ENCODE measurements at places on chromosomes 2 and 18.

- no peak for DNase-seq
Measured at GRCh38 chr2:6788614-6789013, 77.1 kb downstream of the CMPK2 start.

DNA sequence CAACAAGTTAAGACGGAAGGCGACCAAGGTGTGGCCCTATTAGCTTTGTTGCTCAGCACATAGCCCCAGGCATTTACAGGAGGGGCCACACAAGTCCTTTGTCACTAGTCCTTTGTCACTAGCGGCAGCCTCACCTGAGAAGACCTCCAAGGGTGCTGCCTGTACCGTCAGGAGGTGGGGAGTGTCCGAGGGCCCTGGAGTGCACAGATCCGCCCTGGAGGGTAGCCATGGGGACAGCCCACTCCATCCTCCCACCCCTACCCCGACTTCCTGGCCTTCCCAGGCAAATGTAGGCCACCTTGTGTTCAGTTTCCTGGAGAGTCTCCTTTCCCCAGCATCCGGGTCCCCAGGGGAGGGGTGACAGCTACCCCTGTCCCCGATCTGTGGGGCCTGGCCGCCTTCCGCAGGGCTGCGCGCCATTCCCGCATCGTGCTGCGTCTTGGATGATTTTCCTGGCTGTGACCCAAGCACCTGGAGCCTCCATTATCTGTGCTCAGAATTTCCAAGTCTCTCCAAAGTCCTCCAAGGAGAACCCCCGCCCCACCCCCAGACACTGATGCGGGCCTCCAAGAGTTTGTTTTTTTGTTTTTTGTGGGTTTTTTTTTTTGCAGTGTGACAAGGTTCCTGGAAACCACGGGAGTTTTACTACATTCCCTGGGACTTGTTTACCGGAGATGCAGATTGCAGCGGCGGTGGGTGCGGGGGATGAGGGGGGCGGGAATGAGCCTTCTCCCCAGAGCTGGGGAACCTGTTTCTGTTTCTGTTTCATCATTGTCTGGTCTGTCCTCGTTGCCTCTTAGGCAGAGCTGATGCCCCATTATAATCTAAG is 28.6 kb downstream of the TEX44 start:
- no peak for DNase-seq

- no peak for DNase-seq
Measured at GRCh38 chr2:43852196-43852730, 13.5 kb downstream of the ABCG8 start.

- DNase-seq = peak; percentile 65
Measured at GRCh38 chr18:3457261-3457724, 7.3 kb downstream of the TGIF1 start.

DNA sequence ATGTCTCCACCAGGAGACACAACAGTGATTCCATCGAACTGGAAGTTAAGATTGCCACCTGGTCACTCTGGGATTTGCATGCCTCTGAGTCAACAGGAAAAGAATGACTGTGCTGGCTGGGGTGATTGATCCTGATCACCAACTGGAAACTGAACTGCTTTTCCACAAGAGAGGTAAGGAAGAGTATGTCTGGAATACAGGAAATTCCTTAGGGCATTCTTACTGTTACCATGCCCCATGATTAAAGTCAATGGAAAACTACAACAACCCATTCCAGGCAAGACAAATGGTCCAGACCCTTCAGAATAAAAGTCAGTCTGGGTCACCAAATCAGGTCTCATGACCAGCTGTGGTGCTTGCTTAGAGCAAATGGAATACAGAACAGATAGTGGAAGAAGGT is 12.0 kb upstream of the DDX1 start:
- no peak for DNase-seq

DNA sequence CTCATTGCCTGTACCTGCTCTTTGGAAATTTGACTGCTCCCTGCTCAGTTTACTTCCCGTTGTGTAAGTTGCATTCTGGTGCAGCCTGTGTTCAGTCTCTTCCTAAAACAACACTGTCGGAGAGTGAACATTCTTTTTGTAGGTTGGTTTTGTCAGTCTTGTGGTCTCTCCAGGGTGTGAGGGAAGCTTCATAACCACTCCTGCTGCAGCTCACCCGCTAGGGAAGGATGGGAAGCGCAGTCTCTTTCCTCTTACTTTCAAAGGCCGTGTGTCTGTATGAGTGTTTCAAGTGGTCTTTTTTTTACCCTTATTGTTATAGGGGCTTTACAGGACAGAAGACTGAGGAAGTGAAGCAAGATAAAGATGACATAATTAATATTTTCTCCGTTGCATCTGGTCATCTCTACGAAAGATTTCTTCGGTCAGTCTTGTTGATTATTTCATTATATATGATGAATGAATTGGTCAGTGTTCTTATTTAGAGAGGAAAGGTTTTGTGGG is 87.2 kb downstream of the UGGT1 start:
- no peak for DNase-seq

GRCh38 chr2:191013682-191013931 is 364 bp downstream of the STAT1 start:
- no peak for DNase-seq
